ENCODE measurements at places on chromosomes 13 and 19.

DNA sequence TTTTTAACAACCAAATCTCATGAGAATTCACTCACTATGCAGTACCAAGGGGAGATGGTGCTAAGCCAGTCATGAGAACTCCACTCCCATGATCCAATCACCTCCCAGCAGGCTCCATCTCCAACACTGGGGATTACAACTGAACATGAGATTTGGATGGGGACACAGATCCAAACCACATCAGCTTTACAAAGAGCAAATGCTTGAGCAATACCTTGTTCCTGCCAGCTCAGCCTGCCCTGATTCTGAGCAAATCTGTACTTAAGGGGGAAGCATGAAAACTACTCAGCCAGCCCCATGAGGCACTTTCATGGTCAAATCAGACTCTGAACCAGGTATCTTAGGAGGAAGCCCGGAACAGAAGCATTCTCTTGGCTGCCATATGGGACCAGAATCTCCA, 259.9 kb downstream of the TBC1D4 start:
- no peak for DNase-seq

DNA sequence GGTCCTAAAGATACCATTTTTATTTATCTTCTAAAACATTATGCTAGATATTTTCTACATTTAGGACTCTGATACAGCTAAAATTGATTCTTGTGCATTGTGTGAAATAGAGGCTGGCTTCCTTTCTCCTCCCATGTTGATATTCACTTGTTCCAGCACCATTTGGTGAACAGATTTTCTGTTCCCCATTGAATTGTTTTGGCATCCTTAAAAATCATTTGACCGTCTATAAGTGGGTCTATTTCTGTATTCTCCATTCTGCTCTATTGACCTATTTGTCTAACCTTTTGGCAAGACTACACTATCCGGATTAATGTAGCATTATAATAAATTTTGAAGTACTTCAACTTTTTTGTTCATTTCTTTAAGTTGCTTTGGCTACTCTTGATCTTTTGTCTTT, 2689.2 kb downstream of the PCDH9 start:
- no peak for DNase-seq

- DNase-seq, result no peak
Observed at GRCh38 chr13:73998631-73999030, 135.6 kb downstream of the KLF12 start.

- DNase-seq, result no peak
Observed at GRCh38 chr13:27403203-27403678, 21.2 kb upstream of the GTF3A start.

DNA sequence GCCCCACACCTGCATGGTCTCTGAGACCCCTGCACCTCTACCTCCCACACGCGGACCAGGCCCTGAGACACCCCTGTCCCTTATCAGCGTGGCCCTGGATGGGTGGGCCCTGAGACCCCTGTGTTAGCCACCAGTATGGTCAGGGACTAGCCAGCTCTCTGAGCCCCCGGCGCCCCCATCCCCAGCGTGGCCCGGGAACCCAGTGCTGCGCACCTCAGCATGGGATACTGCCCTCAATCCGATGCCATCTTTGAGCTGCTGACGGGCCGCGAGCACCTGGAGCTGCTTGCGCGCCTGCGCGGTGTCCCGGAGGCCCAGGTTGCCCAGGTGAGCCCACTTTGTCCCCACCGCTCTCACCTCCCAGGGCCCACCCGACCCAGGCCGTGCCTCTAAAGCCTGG, 5.0 kb upstream of the ARHGAP45 start:
- no peak for DNase-seq

Data from T1000 (cell line).